Stimulated activated CD4-positive, alpha-beta T cell treated with anti-CD3 and anti-CD28 coated beads, Interleukin-1b, Interleukin-23, amount 100 ng/mL, for 1 hour (primary cell): ENCODE measurements at places on chromosomes 2 and 18.

DNA sequence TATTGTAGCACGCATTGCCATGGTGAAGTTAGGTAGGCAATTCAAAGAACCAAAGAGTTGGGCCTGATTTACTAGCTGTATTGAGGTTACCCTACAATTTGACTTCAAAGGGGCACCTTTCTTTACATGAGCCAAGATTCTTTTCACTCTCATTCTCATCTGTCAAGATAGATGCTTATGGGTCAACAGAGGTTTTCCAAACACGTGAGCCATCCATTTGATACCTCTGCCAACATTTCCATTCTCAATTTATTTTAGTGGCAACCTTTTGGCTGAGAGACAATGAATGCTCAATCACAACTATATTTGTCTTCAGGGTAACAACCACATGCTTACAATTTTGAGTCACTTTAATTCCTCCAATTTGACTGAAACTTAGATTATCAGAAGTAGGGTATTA is 370.6 kb upstream of the CDH20 start:
- DNase-seq: no peak

DNA sequence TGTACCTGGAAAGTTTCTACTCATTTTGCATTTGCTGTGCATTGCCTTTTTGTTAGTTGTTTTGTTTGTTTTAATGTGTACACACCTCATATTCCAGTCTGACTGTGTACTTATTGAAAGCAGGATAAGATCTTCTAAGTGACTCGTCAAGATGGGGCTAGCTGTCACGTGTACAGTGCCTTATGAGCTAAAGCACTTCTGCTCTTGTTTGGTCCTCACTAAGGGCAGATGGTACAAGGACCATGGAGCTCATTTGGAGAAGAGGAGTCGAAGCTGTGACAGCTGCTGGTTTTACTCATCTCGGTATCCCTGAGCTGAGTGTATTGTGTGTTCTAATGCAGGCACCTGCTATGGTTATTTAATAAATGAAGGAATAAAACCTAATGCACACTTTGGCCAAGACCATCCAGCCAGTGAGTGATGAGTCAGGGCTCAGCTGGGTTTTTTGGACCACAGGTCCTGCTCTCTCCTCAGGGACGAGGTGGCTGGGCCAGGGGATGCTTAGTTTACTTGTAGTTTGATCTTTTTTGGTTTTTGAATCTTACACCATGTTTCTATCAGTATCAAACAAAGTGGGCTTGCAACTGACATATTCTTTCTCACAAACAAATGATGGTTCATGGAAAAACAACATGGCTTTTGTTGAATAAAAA is 152.5 kb upstream of the APCDD1 start:
- DNase-seq: no peak

GRCh38 chr2:139480161-139480650 is 700.0 kb upstream of the NXPH2 start:
- DNase-seq: no peak

DNA sequence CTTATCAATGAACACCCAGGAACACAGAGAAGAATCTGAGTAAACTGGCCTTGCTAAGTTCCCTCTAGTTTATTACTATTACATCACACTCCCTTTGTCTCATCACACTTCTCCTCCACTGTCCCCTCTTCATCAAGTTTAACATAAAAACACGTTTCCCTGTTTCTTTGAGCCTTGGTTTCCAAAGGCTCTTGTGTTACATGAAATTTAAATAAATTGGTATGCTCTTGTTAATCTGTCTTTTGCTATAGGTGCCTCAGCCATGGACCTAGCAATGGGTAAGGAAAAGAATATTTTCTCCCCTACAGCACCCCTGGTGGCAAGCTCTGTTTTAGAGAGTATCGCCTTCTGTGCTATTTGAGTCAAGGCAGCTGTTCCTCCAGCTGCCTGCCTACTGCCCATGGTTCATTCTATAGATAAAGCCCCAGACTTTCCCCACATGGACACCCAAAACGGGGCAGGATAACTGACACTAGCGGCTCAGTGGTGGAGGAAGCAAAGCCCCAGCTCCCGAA is 31.8 kb downstream of the TGIF1 start:
- no peak for DNase-seq

DNA sequence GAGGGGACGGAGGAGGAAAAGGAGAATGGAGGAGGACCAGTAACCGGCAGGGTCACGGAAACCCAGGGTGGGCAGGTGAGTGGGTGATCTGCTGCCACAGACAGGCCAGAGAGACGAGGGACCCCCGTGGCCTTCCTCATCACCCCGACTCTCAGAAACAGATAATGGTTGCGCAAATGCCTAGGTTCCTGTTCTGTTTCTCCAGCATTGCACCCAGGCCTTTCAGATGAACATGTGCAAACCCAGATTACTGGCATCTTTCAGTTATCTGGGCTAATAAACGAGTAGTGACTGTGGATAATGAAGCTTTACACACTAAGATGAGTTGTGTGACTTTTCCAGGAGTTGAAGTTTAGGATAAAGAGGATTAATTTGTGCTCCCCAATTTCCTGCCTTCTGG is 46.5 kb downstream of the TET3 start:
- no peak for DNase-seq

DNA sequence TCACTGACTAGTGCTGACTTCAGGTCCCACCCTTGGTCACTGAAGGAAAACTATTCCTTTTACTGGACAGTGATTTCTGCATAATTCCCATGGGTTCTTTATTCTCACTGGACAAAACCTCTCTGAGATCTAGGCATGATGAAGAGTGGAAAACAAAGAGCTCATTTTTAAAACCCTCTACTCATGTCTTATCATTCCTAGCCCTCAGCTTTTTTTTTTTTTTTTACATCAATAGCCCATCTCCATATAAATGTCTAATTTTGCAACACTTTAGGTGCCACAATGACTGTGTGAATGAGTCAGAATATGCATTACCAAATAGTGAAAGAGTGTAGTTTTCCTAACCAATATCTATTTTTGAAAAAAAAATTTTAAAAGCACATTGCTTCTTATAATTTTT is 74.8 kb downstream of the TCF4 start:
- DNase-seq: no peak

DNA sequence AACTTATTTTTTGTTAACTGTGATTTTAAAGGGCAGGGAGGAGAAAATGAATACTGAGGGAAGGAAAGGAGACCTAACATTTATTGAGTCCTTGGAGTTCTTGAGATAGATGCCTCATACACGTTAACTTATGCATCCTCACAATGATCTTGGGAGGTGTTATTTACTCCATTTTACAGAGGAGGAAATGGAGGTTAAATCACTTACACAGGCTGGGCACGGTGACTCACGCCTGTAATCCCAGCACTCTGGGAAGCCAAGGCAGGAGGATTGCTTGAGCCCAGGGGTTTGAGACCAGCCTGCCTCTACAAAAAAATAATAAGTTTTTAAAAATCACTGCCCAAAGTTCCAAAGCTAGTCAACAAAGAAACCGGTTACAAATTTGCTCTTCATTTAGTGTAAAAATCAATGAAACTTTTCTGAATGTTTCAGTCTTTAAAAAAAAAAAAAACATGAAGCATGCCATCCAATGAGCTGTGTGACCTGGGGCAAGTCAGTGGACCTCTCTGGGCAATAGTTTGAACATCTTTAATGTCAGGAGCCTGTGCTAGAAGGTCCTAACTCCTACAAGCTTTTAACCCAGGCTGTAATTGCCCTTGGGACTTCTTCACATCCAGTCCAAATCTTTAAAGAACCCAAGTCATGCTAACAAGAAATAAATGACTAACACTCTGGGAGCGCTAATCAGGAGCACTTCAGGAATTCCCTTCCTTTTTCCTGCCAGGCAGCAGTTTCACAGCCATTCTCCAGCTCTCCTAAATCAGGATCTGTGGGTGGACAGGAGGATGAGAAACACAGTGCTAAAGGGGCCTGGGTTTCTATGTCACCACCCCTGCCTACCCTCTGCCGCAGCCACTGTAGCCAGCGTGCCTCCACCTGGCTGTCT is 176.4 kb downstream of the TMEM247 start:
- no peak for DNase-seq

GRCh38 chr2:120005834-120006521 is 6.9 kb upstream of the EPB41L5 start:
- DNase-seq: no peak

- DNase-seq: no peak
Measured at GRCh38 chr18:22985250-22985649, 52.1 kb downstream of the RBBP8 start.

DNA sequence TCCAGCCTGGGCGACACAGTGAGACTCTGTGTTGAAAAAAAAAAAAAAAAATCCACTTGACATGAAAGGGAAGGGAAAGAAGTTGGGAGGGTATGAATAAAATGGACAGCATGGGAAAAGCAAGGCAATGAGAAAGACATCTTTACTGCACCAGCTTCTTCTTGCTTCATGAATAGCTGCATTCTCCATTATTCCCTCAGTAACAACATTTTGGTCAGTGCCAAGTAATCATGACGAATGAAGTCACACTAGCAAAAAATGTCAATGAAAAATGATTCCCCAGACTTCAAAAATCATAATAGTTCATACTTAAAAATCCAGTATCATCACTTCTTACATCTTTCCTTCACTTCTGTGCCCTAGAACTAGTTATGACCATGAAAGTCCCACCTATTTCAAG is 30.4 kb downstream of the ADAM17 start:
- DNase-seq: no peak

DNA sequence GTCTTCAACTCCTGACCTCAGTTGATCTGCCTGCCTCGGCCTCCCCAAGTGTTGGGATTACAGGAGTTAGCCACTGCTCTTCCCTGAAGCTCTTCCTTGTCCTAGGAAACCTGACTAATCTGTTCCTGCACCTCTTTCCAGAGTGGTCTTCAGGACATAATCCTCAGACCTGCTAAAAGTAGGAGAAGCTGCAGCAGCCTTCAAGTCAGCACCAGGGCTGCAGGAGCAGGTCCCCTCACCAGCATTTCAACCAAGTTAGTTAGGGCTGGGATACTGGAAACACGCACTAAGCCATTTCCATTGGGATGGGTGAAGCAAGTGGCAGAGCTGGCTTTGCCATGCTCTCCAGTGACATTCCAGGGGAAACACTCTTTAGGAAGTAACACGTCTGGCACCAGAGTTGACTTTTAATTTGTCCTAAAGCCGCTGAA is 9.9 kb downstream of the NCL start:
- no peak for DNase-seq

DNA sequence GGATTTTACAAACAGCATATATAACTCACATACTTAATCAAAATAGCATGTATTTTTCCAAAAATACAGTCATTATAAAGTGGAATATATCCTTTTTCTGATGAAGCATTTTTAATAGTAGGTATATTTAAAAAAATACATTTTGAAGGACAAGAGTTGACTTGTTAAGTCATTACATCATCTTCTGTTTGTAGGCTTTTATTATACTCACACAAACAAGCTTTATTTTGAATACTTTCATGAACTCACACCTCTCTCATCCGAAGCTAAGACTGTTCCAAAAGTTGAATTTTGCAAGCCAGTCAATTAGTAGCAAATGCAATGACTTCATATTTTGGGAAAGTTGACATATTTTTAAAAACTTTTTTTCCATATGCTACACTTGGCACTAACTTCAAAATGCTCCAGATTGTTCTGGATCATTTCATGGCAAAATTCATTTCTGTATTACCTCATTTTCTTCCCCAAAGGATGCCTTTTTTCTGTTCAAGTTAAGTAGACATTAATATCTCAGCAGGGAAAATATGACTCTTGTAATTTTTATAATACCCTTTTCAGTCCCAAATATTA is 68.5 kb upstream of the WDR75 start:
- no peak for DNase-seq

DNA sequence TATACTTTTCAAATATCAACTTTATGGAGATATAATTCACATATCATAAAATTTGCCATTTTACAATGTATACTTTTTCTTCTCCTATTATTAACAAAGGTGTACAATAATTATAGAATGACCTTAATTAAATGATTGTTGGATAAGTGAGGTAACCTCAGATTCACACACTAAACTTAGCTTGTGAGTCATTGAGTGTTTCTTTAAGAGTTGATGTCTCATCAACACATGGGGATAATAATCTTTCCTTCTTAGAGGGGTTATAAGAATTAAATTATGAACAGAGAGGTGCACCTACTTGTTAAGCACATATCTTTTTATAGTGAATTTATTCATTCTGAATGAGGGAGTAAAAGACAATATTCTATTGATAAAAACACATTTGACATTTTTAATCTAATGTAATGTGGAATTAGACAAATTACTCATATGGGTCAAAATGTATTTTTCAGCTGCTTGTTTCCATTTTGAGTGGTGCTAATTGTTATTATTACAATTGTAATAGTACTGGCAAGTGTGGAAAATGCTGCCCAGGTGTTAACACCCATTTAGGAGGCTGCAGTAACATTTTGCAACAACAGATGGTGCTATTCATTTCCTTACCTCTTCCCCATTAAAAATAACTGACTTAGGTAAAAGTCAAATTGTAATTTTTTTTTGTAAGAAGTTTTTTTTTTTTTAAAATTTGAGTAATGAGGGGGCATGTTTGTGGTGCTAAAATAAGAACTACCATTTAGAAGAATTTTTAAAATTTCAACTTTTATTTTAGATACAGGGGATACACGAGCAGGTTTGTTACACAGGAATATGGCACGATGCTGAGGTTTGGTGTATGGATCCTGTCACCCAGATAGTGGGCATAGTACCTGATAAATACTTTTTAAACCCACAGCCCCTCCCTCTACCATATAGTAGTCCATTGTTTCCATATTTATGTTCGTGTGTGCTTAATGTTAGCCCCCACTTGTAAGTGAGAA is 32.1 kb upstream of the DYNAP start:
- no peak for DNase-seq

GRCh38 chr2:14433946-14434495 is 198.5 kb upstream of the LRATD1 start:
- DNase-seq: no peak

- no peak for DNase-seq
Measured at GRCh38 chr18:36130039-36130831, 536 bp downstream of the ELP2 start.

DNA sequence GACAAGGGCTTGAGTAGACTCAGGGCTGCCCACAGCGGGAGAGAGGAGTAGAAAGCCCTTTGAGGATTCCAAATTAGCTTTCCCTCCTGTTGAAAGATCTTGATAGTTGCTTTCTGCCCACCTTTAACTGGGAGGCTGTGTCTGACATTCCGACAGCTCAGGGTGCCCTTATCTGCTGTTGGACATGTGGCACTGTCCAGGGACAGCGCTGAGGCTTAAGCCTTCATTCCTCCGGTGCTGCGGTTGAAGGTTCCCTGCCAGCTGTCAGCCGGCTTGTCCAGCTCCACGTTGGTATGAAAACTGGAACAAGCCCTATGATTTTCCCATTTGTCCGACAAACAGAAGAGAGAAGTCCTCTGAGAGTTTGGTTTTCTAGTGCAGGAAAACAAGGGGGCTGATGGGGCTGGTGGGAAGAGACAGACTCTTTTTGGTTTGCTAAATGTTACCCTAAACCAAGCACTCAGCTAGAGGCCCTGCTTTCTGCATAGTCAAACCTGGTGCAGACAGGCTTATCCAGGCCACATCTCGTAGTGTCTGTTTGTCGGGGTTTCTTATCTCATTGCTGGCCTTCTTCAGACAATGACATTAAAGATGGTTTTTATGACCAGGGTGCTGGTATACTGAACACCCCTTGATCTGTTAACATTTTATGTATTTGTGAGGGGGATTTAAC is 24.5 kb downstream of the GREB1 start:
- no peak for DNase-seq

GRCh38 chr18:71456206-71456605 is 1087.9 kb downstream of the CBLN2 start:
- DNase-seq: no peak
